ENCODE measurements at places on chromosomes 11 and 22.

- DNase-seq = no peak
Measured at GRCh38 chr11:70641369-70641768, 243.0 kb downstream of the CTTN start.

DNA sequence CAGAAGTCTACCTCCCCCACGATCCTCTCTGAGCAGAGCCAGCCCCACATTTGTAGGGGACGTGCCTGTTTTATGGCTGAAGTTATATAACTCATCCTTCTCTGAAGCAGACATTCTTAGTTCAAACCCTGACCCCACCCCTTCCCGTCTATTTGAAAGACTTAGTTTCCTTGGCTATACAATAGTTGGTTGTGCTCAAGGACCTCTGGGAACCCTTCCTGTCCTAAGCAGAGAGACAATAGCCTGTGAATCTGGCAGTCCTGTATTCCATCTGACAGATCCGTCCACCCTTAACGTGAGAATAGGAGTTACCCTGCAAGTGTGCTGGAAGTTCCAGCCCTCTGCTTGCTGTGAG, 75.2 kb downstream of the MN1 start:
- DNase-seq = peak; percentile 62

DNA sequence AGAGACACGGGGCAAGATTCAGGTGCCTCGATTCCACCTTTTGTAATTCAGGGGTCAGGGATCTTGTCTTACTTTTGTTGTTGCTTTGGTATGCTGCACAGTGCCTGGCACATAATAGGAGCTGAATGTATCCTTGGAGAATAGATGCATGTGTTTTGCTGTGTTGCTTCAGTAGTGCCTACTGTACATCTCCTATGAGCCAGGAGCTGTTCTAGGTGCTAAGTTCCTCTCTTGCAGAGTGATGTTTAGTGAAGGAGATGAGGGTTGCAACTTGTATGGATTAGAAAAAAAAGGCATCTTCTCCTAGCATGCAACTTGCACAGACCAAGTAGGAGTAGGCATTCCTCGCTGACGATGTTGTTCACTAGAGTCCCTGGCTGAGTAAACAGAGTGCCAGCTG, 555.4 kb downstream of the NTM start:
- DNase-seq = no peak

DNA sequence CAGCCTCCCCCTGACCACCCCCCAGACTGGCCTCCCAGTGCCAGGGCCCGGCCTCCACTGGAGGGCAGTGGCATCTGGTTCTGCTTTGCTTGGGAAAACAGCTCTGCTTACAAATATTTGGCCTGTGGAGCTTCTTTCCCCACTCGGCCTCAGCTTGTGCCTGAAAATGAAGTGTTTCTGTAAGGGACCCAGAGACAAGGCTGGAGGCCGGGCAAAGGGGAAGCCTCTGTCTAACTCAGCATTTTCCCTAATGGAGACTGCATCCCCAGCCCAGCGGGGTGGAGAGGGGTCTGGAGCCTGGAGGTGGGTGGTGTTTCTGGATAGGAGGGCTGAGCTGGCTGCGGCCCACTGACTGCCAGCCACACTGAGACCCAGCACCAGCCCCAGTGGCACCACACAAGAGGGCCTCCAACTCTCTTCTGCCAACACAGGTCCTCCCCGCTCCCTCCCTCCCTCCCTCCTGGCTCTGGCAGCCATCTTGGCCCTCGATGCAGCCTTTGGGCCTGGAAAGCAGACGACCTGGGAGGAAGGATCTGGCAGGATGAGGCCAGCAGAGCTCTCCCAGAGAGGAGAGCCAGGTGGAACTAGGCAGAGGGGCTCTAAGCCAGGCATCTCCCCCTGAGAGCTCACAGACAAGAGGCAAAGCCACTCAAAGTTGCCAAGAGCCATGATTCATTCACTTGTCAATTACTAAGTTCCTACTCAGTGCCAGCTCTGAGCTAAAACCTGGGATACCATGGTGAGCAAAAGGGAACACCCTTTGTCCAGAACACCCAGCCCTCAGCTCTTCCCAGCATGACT, 77.1 kb upstream of the CD82 start:
- no peak for DNase-seq

DNA sequence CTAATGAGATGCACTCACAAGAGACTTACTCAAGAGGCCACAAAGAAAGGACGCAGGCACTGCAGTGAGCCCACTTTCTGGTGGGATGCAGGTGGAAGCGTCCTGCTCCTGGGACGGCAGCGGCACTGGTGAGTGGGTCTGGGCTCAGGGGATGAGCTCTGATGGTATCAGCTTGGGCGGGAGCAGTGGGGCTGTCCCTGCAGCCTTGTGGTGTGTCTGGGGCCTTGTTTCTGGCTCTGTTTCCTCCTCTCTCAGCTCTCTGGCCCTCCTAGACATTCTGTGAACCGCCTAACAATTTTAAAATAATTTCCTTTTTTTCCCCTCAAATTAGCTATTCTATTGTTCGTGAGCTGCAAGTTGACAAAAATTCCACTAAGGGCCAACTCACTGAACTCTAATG, 8.8 kb upstream of the ST14 start:
- no peak for DNase-seq
